ENCODE measurements at places on chromosomes 11 and 22. TPM values are rescaled to one million over a fixed set of nuclear protein-coding genes. Genes with fewer than 3 reads are reported as not detected.

PTPN5 gene
- total RNA-seq, result 0.93 TPM

ROM1 gene
- 9.7 TPM for total RNA-seq

MYBPC3 gene
- total RNA-seq, result 0.19 TPM

ARHGEF17 gene
- 88.6 TPM for total RNA-seq

TBX1 gene
- total RNA-seq, result 7.5 TPM

KCTD14 gene
- 0.38 TPM for total RNA-seq

DTX4 gene
- total RNA-seq, result 2.0 TPM

PATE4 gene
- total RNA-seq, result not detected

CCDC89 gene
- total RNA-seq, result 1.3 TPM

OR6A2 gene
- total RNA-seq, result 0.33 TPM

OR51I1 gene
- total RNA-seq, result not detected

NRIP3 gene
- 6.0 TPM for total RNA-seq

OSBP2 gene
- total RNA-seq, result 2.1 TPM

OR8G5 gene
- total RNA-seq, result not detected

PNPLA3 gene
- total RNA-seq, result 0.51 TPM

APOL4 gene
- 7.5 TPM for total RNA-seq
